A549 treated with AZD2906 at 1 μM for 4 hours (cell line): ENCODE measurements at places on chromosomes 5 and 9. TPM values are rescaled to one million over a fixed set of nuclear protein-coding genes. Genes with fewer than 3 reads are reported as not detected.

Gene TIGD6
- 5.0 to 6.1 TPM (median 5.3 TPM) in 5 replicates for total RNA-seq

Gene GAPT
- not detected in 5 replicates for total RNA-seq

Gene PKD2L2
- 0.05 to 0.09 TPM (median 0.07 TPM) in 3 of 5 replicates, not detected in the others for total RNA-seq

Gene DBH
- total RNA-seq: not detected in 5 replicates

Gene PCDHGA7
- total RNA-seq: 0.71 to 1.2 TPM (median 0.76 TPM) in 5 replicates

Gene GPX3
- 17.4 to 21.2 TPM (median 18.2 TPM) in 5 replicates for total RNA-seq

Gene LRRC70
- 0.11 to 0.31 TPM (median 0.13 TPM) in 5 replicates for total RNA-seq

Gene BARX1
- 7.3 to 12.4 TPM (median 11.5 TPM) in 5 replicates for total RNA-seq

Gene COL15A1
- total RNA-seq: 0.53 to 0.87 TPM (median 0.57 TPM) in 5 replicates
